ENCODE measurements at places on chromosomes 7 and 10.
A peak's percentile ranks its signal among the peaks of the same experiment; 100 is the strongest.

- DNase-seq: no peak
Measured at GRCh38 chr7:94848531-94848930, 58.9 kb upstream of the PPP1R9A start.

DNA sequence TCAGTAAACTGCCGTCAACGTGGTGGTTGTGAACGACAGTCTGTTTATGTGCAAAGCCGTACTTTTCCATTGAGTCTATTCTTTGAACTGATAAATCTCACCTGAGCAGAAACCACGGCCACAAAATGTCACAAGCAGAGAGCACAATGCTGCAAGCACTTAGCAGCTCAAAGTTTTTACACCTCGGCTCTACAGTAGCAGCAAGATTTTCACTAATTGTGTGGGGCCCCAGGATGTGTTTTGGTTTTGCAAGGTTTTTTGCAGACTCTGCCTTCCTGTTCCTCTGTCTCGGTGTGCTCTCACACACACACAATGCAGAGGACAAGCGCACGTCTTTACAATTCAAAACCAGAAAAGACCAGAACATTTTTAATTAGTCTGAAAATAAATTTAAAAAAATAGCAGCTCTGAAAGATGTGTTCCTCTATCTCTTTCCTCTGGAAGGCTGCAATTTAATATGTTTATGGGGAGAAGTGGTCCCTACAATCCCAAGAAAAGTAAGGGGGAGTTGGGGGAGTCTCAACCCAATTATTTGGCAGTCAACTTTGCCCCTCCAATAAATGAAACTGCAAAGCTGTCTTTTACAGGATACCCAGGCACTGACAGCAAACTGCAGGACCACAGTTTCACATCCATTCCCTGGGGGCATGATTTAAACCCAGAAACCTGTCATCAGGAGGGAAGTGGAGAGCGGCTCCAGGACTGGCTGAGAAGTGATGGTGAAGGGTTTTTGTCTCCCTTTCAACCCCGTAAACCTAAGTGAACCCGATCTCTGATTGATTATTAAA lies 73.8 kb upstream of the SFMBT2 start:
- DNase-seq: peak; percentile 15

DNA sequence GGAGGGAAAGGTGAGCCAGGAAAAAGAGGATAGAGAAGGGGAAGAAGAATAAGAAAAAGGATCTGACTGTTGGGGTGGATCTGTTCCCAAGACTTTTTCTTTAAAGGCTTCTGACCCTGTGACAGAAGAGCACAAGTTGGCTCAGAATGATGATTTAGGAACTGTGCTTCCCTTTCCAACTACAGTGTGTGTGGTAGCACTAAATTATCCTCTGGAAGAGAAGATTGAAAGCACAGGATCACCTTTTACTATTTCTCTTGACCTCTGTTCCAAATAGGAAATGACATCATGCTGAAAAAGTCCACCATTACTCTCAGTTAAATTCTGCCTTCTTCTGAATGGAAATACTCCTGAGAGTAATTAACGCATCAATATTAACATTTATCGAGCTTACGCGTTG lies 47.2 kb downstream of the VAX1 start:
- no peak for DNase-seq

DNA sequence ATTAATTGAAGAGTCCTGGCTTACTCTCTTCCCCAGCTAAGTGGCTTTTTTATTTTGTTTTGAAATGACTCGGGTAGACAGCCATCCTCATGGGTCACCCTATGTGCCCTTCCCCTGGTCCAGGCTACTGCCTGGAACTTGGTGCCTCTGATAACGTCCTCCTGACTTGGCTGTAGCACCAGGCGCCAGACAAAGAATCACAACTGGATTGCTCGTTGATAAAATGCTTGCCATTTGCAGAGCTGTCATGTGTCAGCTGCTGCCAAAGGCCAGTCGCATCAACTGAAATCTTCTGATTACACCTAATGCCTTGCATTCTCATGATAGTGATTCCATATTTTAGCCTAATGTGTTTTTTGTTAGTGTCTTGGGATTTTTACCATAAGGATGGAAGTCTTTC lies 27.4 kb upstream of the ABLIM1 start:
- DNase-seq: no peak

- DNase-seq: peak; percentile 7
Measured at GRCh38 chr10:36779238-36779846, 346.1 kb upstream of the ANKRD30A start.

GRCh38 chr10:65811931-65812525 lies 1113.8 kb upstream of the LRRTM3 start:
- DNase-seq: no peak

- DNase-seq: no peak
Measured at GRCh38 chr7:32470871-32471270, 19.3 kb downstream of the LSM5 start.

GRCh38 chr7:157445246-157445955 lies 108.6 kb downstream of the DNAJB6 start:
- no peak for DNase-seq

- DNase-seq: no peak
Measured at GRCh38 chr7:129774359-129774758, 162.8 kb downstream of the NRF1 start.

DNA sequence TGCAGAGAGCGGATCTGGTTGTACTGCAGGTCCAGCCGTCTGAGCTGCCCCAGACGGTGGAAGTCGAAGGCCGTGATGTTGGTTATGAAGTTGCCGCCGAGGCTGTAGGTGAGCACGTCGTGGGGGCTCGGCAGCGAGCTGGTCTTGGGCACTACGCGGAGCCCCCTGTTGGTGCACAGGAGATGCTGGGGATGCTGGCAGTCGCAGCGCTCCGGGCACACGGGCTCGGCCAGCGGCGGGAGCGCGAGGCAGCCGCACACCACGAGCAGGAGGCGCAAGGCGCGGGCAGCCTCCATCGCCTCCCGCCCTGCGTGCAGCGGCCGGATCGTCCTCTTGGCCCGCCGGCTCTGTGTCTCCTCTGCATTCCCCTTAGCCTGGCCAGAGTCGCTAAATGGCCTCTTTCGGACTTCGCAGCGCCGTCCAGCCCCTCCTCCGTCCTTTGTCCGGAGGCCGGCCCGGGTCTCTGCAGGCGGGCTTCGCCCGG lies 337 bp downstream of the TRIL start:
- DNase-seq: no peak

DNA sequence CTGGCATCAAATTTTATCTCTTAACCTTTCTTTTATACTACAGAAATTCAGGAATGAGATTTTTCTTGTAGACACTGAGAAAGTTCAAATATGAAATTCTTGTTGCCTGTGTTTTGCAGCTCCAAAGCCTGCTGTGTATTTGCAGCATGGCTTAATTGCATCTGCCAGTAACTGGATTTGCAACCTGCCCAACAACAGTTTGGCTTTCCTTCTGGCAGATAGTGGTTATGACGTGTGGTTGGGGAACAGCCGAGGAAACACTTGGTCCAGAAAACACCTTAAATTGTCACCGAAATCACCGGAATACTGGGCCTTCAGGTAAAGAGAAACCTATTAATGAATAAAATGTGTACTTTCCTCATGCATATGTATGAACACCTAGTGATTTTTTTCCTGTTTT lies 24.8 kb downstream of the LIPK start:
- DNase-seq: no peak

GRCh38 chr10:454860-455259 lies 234.6 kb downstream of the DIP2C start:
- DNase-seq: no peak

DNA sequence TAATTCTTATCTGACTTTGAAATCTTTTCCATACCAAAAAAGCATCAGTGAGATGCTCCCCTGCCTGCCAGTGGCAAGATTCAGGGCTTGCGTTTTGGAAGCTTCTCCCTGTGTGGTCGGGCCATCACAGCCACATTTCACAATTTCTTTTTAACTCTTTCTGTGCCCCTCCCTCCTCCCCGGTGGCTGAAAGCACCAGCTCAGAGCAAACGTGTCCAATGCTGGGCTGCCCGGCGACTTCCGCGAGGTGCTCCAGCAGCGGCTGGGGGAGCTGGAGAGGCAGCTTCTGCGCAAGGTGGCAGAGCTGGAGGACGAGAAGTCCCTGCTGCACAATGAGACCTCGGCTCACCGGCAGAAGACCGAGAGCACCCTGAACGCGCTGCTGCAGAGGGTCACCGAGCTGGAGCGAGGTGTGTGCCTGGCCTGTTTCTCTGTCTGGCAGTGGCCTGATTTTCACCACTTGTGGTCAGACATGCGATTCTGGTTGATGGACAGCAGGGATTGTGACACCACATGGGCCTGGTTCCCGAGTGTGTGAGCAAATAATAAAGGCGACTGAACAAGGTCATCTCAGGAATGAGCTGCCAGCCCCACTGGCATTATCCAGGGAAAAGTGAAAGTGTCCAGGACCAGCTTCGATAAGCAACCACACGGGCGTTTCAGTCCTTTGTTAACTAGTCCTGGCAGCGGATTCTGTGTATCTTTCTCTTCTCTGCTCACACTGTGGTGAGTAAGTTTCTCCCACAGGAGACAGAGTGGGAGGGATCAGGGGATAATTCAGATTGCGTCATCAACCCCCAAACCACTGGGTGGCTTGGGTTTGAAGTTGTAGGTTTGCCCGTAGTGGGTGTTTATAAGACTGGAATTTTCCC lies 2.6 kb downstream of the NPTX2 start:
- DNase-seq: no peak

- peak; percentile 94 for DNase-seq
Measured at GRCh38 chr7:103150192-103150591, 1.3 kb upstream of the NAPEPLD start.

GRCh38 chr7:29234438-29234837 lies 39.9 kb downstream of the CHN2 start:
- no peak for DNase-seq

GRCh38 chr7:78377532-78377931 lies 579.0 kb downstream of the PHTF2 start:
- no peak for DNase-seq

- no peak for DNase-seq
Measured at GRCh38 chr7:43139137-43139536, 26.7 kb downstream of the HECW1 start.

GRCh38 chr10:79193694-79194382 lies 125.1 kb downstream of the ZMIZ1 start:
- no peak for DNase-seq

DNA sequence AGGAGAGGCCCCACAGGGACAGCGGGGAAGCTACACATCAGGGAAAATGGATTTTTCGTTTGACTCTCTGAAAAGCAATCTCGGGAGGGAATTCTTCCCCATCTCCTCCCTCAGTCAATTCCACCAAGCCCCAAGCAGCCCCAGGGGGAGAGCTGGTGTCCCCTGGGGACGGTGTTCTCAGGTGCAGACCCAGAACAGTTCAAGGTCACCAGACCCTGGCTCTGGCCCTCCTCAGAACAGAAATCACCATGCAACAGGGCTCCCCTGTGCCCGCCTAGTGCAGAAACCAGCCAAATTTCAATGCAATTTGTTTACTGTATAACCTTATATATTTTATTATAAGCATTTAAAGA lies 34.1 kb downstream of the GSDME start:
- DNase-seq: no peak

- no peak for DNase-seq
Measured at GRCh38 chr10:102735065-102735562, 8.6 kb upstream of the WBP1L start.

DNA sequence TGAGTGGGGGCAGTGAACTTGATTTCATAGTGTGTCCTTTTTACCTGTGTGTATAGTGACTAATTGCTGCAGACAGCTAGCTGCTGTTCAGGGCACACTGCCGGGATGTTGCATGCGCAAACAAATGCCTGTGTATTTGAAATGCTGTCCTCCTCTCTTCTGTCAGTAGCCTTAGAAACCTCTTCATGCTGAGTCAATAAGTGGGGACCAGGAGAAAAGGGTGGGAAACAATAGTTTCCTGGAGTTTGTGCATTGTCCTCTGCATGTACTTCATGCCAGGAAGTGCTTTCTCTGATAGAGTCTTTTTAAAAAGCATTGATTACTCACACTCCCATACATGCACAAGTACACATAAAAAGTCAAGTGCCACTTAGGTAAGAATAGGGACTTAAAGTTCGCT lies 1183.7 kb upstream of the CELF2 start:
- no peak for DNase-seq

DNA sequence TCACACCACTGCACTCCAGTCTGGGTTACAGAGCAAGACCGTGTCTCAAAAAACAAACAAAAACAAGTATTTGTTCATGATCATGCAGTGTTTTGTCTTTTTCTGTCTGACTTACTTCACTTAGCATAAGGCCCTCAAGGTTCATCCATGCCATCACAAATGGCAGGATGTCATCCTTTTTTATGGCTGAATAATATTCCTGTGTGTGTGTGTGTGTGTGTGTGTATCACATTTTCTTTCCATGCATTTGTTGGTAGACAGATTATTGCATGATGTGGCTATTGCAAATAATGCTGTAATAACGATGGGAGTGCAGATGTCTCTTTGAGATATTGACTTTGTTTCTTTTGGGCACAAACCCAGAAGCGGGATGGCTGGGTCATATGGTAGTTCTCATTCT lies 14.3 kb upstream of the MNX1 start:
- no peak for DNase-seq

GRCh38 chr10:120270906-120271305 lies 186.1 kb upstream of the PLPP4 start:
- no peak for DNase-seq

DNA sequence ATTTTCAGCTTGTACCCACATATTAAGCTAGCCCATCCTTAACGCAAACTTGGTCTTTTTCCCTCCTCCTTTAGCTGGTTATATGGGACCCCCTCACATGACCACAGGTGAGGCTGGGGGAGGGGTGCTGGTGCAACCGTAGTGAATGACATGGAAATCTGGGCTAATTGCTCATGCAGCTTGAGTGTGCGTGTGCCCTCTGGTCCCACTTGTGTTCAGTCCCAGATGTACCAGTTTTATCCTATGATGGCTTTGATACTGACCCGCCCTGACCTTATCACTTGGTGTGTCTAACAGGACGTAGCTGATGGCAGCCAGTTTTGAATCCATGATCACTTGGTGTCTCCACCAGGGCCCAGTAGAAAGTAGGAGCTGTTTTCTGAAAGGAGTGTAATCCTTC lies 5.1 kb upstream of the ZC3HAV1 start:
- no peak for DNase-seq

GRCh38 chr10:33674491-33674890 lies 340.0 kb upstream of the NRP1 start:
- no peak for DNase-seq

DNA sequence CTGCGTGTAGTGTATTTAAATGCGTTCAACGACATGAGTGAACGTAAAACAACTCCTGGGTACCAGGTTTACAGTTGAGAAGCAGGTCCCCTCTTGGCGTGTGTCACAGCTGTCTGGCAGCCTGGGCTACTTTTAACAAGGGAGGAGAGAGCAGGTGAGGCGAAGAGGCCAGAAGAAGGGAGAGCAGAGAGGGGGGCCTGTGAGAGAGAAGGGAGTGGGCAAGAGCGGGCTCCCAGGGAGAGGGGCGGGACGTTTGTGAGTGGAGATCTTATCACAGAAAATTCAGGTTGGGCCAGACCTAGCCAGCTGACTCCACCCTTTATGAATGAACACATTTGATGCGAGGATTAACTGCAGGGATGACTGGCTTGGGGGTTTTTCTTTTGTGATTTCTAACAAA lies 154.0 kb downstream of the CAMK1D start:
- no peak for DNase-seq

GRCh38 chr10:4243651-4244050 lies 458.6 kb upstream of the KLF6 start:
- DNase-seq: no peak
